Astrocyte (in vitro differentiated cells and primary cell): ENCODE measurements at places on chromosomes 13 and 19. TPM values are rescaled to one million over a fixed set of nuclear protein-coding genes. Genes with fewer than 3 reads are reported as not detected.

The SIGLEC5 gene
- total RNA-seq: not detected in 2 replicates

The ZNF534 gene
- total RNA-seq: not detected in 2 replicates

The C2CD4C gene
- 2.9 and 3.4 TPM in 2 replicates for total RNA-seq

The DUS3L gene
- 18.4 and 19.7 TPM in 2 replicates for total RNA-seq

The RPL18 gene
- total RNA-seq: 1,046 and 1,102 TPM in 2 replicates

The TINCR gene
- total RNA-seq: 0.38 and 1.4 TPM in 2 replicates

The ENOX1 gene
- 2.3 and 2.4 TPM in 2 replicates for total RNA-seq

The SOX21 gene
- total RNA-seq: 0.36 and 0.77 TPM in 2 replicates

DNA sequence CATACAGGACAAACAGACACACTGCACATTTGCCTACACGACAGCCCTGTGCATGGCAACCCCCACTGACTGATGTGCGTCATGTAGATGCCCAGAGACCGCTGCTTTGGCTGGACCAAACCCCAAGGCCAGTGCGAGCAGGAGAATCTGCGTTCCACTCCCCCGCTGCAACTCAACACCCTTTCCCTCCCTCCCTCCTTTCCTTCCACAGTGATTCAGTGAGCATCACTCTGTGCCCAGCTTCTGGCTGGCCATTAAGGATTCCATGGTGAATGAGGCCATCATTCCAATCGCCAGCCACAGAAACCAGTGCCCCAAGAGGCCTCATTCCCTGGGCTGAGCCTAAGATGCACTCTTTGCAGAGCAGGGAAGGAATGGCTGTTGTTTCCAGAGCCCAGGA lies 61.6 kb downstream of the GSX1 start:
- no peak for DNase-seq

DNA sequence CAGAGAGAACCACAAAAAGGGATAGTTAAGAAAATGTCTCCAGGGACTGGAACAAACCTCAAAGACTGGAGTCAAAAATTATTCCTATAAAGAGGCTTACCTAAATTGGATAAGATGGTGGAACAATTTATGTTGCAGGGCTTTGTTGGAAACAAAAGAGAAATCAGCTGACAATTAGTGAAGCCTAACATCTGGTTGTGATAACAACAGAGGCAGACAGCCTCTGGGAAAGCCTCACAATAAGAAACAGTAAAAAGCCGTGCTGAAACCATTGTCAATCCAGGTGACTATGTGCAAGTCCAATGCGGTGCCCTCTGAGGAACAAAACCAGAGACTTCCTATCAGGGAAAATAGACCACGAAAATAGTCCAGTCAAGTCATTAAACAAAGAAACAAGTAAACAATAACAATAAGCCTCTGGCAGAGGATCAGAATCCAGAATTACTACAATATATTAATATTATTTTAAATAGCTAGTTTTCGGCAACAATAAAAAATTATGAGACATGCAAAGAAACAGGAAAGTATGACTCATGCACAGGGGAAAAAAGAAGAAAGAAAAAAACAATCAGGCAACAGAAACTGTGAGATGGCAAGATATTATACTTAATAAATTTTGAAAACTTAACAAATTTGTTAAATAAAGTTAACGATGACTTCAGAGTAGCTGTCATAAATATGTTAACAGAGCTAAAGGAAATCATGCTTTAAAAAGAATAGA lies 99.7 kb upstream of the RXFP2 start:
- DNase-seq: no peak

DNA sequence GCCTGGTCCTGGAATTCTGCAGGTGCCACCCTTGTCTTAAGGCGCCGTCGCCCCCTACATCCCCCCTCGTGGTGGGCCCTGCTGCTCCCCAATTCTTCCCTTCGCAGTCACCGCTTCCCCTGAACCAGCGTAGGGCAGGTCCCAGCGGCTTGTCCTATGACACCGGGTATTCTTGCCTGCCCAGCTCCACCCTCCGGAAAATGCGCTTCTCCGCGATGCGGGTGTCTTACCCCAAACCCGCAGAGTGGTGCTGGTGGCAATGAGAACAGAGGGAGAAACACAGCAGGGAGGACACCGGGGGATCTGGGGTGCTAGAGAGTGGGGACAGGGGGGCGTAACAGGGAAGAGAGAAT lies 9.0 kb downstream of the ZNF808 start:
- DNase-seq: no peak

DNA sequence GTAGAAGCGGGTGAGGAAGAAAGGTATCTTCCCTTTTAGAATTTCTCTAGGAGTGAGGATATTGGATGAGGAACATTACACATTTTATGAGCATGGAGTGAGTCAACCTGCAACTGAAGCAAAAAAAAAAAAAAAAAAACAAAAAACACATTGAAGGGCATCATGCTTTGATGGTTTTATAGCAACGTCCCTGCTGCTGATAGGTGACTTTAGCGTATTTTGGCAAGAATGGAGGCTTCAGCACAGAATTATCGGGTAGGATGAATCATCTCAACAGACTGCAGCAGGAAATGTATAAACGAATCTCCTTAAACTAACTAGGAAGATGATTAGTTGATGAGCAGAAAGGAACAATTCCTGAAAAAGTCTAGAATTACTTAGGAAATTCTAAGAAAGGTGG lies 1359.6 kb upstream of the ATXN8OS start:
- peak; percentile 56 for DNase-seq

DNA sequence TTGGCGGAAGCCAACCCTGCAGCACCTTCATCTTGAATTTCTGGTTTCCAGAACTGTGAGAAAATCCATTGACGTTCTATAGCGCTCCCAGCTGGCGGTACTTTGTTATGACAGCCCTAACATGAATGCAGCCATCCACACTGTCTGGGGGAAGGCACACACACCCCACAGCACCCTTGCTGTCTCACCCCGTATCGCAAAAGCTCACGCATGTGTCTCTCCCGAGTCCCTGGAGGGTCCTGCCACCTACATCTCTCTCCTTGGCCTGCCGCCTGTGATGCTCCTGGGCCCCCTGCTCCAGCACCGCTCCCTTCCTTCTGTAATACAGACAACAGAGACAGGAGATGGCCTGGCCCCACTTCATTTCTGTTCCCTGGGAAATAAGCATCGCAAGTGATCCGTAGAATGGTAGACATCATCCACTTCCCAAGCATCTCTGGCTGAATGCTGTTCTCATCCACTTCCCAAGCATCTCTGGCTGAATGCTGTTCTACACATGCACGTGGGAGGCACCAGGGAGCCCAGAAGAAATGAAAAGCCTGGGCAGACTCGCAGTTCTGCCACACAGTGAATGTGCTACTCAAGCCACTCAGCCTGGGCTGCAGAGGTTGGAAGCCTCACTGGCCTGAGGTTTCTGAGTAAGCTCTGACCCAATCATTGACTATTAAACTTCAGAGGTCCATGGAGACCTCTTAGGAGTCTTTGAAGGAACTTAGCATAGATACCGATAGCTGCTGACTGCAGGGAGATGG lies 29.6 kb downstream of the EPN1 start:
- DNase-seq: no peak

DNA sequence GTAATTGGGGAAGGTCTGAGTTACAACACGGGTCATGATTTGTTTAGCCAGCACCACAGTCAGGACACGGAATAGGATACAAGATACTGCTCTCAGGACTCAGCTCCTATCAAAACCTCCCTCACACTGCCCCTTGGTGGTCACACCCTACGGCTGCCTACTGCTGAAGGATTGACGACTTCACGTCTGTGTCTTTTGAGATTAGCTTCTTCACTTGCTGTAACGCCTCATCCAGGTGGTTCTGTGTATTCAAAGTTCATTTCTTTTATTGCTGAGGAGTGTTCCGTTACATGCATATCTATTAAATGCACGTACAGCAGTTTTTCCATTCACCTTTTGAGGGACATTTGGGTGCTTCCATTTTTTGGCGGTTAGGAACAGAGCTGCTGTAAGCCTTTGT lies 46.3 kb downstream of the URI1 start:
- no peak for DNase-seq

DNA sequence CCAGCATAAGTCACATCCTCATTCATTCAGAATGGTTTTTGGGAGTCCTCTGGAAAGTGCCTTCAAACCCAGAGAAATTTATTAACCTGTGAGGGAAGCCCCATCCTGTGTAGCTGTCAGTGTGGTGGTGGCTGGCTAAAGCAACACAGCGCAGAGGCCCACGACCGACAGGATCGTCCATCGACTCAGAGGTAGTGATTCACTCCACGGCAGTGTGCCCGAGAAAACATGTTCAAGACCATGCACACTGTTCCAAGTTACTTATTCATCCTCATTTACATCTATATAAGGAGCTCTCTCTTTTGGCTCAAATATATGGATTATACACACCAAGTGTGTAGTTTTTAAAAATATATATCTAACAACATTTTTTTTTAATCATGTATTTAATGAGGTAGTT lies 96.3 kb upstream of the SLC15A1 start:
- peak; percentile 82 for DNase-seq

- DNase-seq: no peak
Measured at GRCh38 chr19:5121266-5122120, 152.6 kb downstream of the KDM4B start.
